NCI-H460 (cell line): ENCODE measurements at places on chromosomes 3 and 15.

DNA sequence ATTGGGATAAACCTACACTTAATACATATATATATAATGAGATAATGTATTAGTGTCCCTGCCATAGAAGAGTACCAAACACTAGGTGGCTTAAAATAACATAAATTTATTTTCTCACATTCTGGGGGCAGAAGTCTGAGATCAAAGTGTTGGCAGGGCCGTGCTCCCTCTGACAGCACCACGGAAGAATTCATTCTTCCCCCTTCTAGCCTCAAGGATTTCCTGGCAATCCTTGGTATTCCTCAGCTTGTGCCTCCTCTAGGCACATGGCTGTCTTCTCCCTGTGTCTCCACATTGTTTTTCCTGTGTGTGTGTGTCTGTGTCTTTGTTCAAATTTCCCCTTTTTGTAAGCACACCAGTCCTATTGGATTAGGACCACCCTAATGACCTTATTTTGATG lies 115.2 kb upstream of the AGBL1 start:
- no peak for DNase-seq

DNA sequence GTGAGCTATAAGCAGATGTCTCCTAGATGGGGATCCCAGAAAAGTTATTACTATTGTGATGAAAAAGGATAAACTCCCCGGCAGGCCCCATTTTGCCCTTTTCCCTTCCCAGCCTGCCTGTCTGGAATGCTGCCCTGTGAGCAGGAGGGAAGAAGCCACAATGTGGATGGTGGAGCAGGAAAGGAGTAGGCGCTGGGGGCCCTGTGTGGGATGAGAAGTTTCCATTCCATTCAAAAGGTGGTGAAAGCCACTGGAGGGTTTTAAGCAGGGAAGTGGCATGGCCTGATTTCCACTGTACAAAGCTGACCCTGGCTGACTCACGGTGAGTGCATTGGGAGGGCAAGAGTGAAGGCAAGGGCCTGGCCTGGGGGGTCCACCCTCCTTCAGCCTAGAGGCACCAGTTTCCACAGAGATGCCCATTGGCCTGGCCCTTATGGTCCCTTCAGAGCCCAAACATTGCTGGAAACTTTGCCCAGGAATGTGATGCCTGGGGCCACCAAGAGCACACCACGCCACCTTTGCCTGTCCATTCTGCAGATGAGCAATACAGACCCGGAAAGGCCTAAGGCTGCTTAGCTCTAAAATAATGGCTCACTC lies 206.9 kb downstream of the RPLP1 start:
- no peak for DNase-seq

- DNase-seq: no peak
These were observed 12.8 kb downstream of the H1-8 start for GRCh38 chr3:129555616-129556357.

DNA sequence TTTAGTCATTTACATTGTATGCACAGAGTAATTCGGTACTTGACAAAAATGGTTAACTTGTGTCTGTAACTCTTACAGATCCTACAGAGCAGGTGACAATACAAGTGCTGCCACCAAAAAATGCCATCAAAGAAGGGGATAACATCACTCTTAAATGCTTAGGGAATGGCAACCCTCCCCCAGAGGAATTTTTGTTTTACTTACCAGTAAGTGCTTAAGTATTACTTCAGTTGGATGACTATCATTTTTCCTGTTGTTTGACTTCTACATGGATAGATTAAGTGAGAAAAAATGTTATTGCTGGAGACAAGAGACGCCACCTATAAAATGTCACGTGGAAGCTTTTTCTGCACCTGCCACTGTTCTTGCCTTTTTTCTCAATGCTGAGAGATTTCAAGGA lies 173.2 kb downstream of the ALCAM start:
- no peak for DNase-seq

GRCh38 chr3:139546772-139547171 lies 7.2 kb upstream of the RBP1 start:
- no peak for DNase-seq

DNA sequence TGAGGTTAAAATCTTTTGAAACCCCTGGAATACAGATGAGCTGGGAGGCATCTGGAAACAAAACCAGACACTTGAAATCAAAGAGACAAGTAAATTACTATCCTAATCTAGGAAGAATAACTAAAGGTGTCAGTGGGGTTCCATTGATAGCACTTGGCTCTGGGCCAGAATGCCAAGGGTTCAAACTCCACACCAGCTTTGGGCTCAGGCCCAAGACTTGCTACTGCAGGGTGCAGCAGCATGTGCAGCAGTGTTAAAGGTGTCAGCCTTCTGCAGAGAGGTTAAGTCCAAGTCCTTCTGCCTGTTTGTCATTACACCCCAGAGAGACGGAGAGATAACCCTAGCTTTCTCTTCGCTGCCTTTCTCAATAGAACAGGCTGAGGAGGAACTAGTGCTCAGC lies 273.9 kb downstream of the TIGIT start:
- no peak for DNase-seq

DNA sequence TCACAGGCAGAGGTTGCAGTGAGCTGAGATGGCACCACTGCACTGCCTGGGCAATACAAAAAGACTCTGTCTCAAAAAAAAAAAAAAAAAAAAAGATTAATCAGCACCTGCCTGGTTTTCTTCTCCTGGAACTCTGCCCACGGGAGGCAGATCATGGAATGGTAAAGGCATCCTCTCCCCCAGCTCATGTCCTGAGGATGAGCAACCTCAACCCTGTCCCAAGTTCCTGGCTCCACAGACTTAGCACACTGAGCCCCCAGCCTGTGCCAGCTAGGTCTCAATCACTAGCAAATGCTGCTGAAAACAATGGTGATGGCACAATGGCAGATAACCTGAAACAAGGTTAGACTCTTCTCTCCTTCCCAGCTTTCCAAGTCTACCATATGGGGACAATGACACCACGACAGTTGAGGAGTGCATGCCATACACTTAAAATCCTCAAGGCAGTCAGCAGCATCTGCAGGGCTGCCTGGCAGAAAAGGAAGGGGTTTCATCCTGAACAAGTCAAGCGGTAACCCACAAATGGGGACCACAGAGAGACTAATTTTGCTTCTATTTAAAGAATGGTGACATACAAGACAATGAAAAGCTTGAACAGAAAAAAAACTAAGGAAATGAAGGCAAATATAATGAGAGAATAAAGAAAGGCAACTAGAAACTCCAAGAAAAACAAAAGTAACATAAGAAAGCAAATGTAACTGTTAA lies 4.8 kb downstream of the CLN6 start:
- DNase-seq: no peak

DNA sequence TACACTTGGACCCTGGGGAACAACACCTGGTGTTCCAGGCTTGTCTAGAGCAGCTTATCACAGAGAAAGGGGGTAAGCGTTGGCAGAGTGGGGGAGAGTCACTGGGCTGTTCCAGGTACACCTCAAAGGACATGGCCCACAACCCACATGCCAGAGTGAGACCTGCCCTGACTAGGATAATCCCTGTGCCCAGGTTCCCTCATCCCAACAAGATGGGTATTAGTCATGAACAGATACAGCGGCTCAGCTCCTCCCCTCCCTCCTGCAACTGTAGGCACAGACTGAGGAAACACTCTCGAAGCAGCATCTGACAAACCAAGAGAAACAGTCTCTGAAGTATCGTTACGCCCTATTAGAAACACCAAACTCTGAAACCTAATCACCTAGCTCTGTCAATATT lies 32.1 kb upstream of the RPS17 start:
- DNase-seq: no peak

- no peak for DNase-seq
These were observed 186.3 kb downstream of the SCAPER start for GRCh38 chr15:76718863-76719262.

DNA sequence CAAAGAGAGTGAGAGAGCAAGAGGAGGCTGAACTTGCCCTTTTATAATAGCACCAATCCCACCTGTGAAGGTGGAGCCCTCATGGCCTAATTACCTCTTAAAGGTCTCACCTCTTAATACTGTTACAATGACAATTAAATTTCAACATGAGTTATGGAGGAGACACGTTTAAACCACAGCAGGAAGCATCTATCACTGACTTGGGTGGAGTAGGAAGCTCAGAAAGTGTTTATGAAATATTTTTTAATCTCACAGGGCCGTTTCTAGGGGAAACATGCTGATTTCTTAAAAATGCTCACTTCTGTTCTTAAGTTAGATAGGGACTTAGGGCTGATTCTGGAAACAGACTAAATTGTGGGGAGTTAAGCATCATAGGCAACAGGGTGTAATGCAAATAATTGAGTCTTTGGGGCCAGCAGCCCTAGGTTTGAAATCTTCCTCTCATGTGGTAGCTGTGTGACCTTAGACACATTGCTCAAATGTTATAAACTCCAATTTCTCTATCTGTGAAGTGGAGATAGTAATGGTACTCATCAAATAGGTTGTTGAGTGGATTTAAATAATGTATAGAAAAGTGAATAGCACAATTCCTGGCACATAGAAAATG lies 133.3 kb upstream of the KLHL25 start:
- no peak for DNase-seq

DNA sequence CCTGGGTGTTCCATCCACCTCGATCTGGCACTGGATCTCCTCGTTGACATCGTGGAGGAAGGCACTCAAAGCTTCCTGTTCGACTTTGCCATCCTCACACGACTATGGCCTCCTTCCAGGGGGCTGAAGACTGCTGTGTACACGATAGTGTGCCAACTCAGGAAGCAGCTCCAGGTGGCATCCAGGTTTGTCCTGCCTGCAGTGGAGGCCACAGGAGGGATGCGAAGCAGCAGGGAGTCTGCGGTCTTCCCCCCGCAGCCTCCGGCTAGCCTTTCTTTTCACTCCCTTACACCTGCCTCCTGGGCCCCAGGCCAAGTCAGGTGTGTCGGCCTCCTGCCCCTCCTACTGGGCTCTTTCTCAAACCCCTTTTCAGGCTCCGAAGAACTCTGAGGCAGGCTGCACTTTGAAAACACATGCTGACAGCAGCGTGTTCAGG lies 32.2 kb downstream of the SYNM start:
- no peak for DNase-seq

DNA sequence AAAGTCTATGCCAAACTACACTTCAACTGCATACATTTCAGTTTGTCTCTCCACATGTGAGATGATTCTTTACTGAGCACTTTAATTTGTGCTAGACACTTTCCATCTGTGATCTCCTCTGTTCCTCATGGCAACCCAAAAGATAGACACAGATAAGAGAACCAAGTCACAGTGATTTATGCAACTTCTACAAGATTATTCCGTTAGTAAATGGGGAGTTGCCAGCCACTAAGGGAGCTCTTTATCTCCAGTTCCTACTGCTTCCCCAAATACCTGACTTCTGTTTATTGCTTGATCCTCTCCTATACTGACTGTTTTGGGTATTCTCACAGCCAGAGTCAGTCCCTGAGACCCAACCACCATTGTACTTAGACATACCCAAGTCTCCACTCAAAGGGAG lies 24.1 kb upstream of the AKAP13 start:
- no peak for DNase-seq

DNA sequence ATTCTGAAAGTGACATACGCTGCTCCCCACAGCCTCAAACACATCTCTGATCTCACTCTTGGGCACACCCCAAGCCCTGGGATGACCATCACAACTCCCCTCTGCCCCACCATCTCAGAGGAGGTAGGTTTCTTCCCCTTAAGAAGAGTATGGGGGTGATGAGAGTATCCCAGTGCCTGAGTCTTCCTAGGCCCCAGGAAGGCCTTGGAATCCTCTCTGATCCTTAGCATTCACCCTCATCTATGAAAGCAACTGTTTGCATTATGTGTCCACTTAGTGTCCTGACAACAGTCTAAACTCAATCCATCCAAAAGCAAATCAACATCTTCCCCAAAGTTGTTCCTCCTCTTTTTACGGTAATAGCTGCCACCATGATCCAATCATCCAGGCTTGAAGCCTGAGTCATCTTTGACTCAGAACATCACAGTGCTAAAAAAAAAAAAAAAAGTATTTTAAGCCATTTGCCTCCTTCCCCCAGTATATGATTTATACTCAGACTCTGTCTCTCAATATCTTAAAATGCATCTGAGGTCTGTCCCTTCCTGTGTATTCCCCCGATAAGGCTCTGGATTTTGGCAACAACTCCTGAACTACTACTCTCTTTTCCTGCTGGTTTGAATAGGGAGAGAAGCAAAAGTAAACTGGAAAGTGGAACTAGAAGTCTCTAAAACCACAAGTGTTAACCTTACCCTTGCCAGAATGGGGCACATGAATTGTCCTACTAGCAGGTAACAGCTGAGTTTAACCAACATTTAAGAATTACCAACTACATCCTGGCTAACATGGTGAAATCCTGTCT lies 22.5 kb downstream of the POPDC2 start:
- DNase-seq: no peak

GRCh38 chr3:43958005-43958770 lies 267.4 kb downstream of the ABHD5 start:
- DNase-seq: no peak

- DNase-seq: no peak
These were observed 365.3 kb upstream of the EPHA3 start for GRCh38 chr3:88742106-88742505.

GRCh38 chr3:119360736-119361462 lies 66.7 kb downstream of the ARHGAP31 start:
- DNase-seq: no peak

GRCh38 chr3:49172551-49173041 lies 1.2 kb downstream of the KLHDC8B start:
- DNase-seq: no peak

DNA sequence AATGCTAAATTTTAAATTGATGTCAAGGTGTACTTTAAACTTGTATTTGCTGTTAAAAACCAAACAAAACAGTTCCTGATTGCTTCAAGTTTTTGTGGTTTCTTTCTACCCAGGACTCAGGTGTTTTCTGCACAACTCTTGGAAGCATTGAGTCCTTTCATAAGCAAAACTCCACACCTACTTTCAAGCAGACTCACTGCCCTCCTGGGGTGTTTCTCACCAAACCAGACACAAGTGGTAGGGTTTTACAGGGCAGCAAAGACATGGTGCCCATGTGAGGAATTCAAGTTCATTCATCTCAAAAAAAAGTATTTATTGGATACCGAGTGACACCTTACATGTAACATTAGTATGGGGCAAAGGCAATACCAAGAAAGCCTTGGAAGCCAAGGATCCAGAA lies 146.7 kb upstream of the BNIP2 start:
- DNase-seq: no peak

DNA sequence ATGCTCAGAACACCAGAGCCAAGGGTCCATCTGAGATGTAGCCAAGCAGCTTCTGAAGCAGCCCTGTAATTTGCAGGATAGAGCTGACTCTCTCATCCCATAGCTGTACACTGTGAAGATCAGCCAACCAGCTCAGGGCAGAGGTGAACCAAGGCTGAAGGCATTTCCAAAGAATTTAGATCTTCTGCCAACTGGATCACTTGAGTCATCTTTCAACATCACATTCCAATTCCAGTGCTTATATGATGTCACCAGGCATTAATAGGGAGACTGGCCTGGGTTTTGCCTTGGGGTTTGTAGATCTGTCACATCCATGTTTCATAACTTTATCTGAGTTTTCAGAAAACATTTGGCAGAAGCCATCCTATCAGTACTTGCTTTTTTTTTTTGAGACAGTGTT lies 98.2 kb downstream of the NR2F2 start:
- peak; percentile 27 for DNase-seq
